ENCODE measurements at places on chromosomes 16 and 17.

DNA sequence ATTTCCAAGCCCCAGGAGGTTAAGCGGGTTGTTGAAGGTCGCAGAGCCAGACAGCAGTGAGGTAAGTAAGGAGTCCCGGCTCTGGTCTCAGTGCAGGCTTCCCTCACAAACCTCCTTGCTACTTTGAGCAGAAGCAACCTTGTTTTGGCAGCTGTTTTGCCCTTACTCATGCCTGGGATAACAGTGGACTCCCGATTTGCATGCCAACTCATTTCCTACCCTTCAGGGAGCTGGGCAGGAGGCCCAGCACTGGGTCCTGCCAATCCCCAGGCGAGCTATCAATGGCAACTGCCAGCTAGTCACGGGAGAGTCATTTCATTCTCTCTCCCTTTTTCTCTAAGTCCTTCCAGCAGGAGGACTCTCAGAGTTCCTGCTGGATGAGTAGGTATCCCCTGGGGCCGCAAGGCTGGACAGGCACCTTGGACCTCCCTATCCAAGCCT is 72.0 kb upstream of the KSR1 start:
- no peaks in the 10 kb centered on the region for H3K4me1 ChIP-seq
- H3K4me3 ChIP-seq: no peak overlapping the region
- peaks cover 3% of the 10 kb centered on the region for H3K36me3 ChIP-seq
- no peak overlapping the region for H3K27ac ChIP-seq
- H3K27me3 ChIP-seq: peaks cover 12% of the 10 kb centered on the region

DNA sequence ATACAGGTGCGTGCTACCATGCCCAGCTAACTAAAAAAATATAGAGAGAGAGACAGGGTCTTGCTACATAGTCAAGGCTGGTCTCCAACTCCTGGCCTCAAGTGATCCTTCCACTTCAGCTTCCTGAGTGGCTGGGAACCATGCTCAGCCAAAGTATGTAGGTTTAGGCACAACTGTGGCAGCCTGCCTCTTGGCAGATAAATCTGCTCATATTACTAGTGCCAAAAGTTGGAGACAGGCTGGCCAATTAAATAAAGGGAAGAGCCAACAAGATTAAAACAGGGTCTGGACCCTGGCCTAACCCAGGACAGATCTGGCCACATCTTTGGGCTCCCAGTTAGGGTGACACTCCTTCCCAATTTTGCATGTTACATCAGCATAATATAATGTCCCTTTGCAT is 151.7 kb downstream of the CBLN1 start:
- H3K36me3 ChIP-seq: no peaks in the 10 kb centered on the region
- no peak overlapping the region for H3K27ac ChIP-seq
- H3K4me3 ChIP-seq: no peak overlapping the region

- H3K4me1 ChIP-seq: no peaks in the 10 kb centered on the region
- no peaks in the 10 kb centered on the region for H3K36me3 ChIP-seq
- no peak for DNase-seq
- H3K27ac ChIP-seq: no peak overlapping the region
- H3K27me3 ChIP-seq: peaks cover 55% of the 10 kb centered on the region
Measured at GRCh38 chr17:10311131-10311530, 61.7 kb downstream of the MYH13 start.

GRCh38 chr16:24540602-24541210 is 1.3 kb downstream of the RBBP6 start:
- no peak for DNase-seq
- H3K4me1 ChIP-seq: peaks cover 56% of the 10 kb centered on the region
- H3K36me3 ChIP-seq: peaks cover 26% of the 10 kb centered on the region
- H3K4me3 ChIP-seq: peak overlapping the region; percentile 100
- H3K27ac ChIP-seq: peak overlapping the region; percentile 100

- H3K27me3 ChIP-seq: no peaks in the 10 kb centered on the region
- H3K4me3 ChIP-seq: peak overlapping the region; percentile 44
- peak overlapping the region; percentile 97 for H3K27ac ChIP-seq
- H3K36me3 ChIP-seq: peaks cover 5% of the 10 kb centered on the region
- no peak for DNase-seq
Measured at GRCh38 chr17:36198831-36199465, 2.4 kb upstream of the CCL3L1 start.

DNA sequence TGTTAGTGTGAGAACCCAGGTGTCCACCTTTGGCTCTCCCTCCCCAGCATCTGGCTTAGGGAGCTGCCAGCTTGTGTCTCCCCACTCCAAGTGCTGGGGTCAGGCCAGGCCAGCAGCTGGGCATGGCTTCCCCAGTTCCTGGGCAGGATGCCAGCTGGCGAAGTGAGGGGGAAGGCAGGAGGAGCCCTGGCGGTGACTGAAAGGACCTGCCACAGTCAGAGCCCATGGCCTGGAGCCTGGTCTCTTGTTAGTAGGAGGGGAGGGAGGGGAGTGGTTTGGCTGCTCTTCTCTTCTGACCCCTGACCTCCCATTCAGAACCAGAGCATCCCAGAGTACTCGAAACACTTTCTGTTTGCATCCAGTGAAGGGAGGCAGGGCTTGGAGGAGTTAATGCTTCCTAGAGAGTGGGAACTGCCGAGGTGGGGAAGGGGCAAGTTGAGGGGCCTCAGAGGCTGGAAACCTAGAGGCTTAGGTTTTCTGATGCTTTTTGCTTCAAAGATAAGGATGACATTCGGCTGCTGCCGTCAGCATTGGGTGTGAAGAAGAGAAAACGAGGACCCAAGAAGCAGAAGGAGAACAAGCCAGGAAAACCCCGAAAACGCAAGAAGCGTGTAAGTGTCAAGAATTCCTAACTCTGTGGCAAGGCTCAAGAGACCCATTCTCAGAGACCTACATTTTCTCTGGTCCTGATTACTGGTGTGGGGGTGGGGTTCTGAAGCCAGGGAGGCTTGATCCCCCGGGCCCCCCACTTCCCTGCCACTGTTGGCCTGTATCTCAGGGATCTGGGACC is 772 bp downstream of the CHD3 start:
- no peaks in the 10 kb centered on the region for H3K27me3 ChIP-seq
- H3K4me3 ChIP-seq: no peak overlapping the region
- no peak overlapping the region for H3K27ac ChIP-seq
- peaks cover 10% of the 10 kb centered on the region for H3K4me1 ChIP-seq
- DNase-seq: no peak
- H3K36me3 ChIP-seq: peaks cover 51% of the 10 kb centered on the region

DNA sequence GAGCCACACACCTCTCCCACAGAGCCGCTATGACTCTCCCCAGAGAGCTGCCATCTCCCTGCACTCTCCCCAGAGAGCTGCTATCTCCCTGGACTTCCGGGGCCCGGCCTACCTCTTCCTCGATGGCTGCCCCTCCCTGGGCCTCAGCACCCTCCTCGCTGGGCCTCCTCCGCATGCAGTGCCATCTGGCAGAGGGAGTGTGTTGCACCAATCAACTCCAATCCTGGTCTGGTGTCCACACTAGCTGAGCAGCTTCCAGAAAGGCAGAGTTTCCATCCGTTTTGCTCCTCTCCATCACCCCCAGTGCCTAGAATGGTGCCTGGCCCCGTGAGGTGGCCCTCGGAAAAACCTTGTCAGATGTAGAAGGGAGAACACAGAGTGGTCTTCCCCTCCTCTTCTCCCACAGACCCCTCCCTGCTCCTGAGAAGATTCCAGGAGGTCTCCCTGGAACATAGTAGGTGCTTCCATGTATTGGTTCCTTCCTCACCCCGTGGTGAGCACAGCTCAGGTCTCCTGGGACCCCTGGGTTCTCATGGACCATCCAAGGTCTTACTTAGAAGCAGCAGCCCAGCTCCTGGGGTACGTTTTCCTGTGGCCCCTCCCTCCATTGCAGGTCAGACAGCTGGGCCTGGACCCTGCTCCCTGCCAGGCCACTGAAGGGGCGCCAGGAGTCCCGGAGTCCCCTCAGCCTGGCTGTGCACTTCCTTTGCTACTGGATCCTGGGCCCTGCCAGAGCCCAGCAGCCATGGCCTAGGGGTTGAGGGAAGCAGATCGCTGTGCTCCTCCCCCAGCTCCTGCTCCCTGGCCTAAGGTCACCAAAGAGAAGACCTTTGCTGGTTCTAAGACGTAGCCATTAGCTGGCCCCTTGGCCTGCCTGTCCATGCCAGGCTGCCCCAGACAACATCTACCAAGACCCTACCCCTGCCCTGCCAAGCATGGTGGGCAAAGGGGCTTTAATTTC is 233.8 kb upstream of the GSE1 start:
- no peaks in the 10 kb centered on the region for H3K4me1 ChIP-seq
- no peak for DNase-seq
- peaks cover 28% of the 10 kb centered on the region for H3K27me3 ChIP-seq
- H3K36me3 ChIP-seq: no peaks in the 10 kb centered on the region

DNA sequence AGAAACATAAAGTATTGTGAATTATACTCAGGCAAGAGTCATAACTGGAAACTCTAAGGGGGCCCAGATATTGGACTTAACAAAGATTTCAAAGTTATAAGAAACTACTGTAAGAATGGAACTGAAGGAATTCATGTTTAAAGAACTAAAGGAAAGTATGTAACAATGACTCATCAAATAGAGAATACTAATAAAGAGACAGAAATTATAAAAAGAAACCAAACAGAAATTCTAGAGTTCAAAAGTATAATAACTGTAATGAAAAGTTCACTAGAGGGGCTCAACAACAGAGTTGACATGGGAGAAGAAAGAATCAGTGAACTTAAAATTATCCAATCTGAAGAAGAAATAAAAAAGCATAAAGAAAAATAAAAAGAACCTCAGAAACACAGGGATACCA is 55.4 kb downstream of the ADCY9 start:
- peaks cover 42% of the 10 kb centered on the region for H3K4me1 ChIP-seq
- H3K27ac ChIP-seq: peak overlapping the region; percentile 93
- H3K27me3 ChIP-seq: no peaks in the 10 kb centered on the region
- H3K4me3 ChIP-seq: no peak overlapping the region
- H3K36me3 ChIP-seq: peaks cover 4% of the 10 kb centered on the region

DNA sequence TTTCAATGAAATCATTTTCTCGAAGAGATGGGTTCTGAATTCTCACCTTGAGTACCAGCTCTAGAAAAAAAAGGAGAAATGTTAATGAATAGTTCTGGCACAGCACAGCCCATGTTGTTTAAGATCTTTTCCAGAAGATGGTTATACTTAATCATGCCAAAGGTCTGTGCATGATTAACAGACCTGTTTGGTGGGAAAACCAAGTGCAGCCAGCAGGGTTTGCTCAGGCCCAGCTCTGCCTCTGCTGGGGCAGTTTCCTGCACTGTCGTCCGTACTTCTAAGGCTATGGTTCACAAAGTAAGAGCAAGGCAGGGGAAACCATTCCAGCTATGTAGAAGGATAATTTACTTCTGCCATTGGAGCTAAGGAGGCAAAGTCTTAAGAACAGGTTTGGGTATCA is 10.7 kb downstream of the ANKRD40 start:
- peaks cover 23% of the 10 kb centered on the region for H3K4me1 ChIP-seq
- no peaks in the 10 kb centered on the region for H3K27me3 ChIP-seq
- H3K4me3 ChIP-seq: no peak overlapping the region
- DNase-seq: no peak
- peaks cover 59% of the 10 kb centered on the region for H3K36me3 ChIP-seq
